Fibroblast of lung (primary cell): ENCODE measurements at places on chromosomes 6 and 20. TPM values are rescaled to one million over a fixed set of nuclear protein-coding genes. Genes with fewer than 3 reads are reported as not detected.
A peak's percentile ranks its signal among the peaks of the same experiment; 100 is the strongest.

GRCh38 chr6:23828861-23829260 lies 297.2 kb upstream of the NRSN1 start:
- no peak overlapping the region for H3K27ac ChIP-seq
- H3K36me3 ChIP-seq, result no peaks in the 10 kb centered on the region
- no peaks in the 10 kb centered on the region for H3K27me3 ChIP-seq

DNA sequence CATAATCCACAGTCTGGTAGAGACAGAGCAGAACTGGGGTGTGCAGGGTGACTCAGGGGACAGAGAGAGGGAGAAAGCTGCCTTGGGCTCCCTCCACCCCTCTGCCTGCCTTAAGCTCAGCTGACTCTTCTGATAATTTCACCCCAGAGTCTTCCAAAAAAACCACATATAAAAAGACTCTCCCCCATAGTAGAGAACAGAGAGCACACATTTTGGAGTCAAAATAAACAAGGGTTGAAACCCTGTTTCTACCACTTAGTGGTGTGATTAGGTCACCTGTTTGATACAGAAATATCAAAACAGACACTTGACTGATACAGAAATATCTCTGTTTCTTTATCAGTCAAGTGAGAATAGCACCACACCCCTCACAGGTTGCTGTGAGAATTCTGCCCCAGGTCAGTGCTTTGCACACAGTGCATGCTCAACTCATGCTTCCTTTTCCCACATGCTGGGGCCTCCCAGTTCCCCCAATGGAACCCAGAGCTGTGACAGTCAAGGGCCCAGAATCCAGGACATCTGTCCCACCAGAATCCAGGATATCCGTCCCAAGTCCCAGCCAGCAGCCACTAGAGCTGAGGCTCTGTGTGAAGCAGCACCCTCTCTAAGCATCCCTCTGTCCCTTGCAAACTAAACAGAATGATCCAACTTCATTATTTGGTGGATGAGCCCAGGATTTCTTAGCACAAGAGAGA lies 1.2 kb downstream of the TREML2 start:
- no peaks in the 10 kb centered on the region for H3K27me3 ChIP-seq
- no peak overlapping the region for H3K27ac ChIP-seq
- no peak for DNase-seq
- no peaks in the 10 kb centered on the region for H3K36me3 ChIP-seq
- H3K4me1 ChIP-seq, result no peaks in the 10 kb centered on the region

Gene GABBR1
- polyA plus RNA-seq, result 8.7 and 10.9 TPM in 2 replicates

Gene ISM1
- 0.10 and 0.15 TPM in 2 replicates for polyA plus RNA-seq

DNA sequence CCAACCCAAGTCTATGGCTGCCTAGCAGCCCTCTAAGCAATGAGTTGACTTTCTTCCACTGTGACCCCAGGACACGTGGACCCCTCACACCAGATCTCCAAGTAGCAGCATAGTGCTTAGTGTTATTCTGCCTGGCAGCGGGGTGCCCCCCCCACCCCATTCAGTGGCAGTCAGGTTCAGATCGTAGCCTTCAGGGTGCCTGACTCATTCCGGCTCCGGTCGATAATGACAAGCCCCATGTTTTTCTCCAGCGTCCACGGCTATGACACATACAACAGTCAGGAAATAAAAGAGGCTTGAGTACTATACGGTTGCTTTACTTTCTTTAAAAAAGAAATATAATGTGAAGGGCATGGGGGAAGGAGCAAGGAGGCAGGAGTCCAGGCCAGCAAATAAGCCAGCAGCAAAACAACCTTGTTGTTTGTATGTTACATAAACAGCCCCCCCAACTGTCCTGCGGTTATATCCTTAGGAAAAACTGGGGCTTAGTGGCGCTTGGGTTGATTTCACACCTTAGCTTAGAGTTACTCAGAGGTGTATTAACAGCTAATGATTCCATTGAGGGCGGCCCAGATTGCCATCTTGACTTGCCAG lies 23.1 kb downstream of the GNAS start:
- no peaks in the 10 kb centered on the region for H3K36me3 ChIP-seq
- H3K4me1 ChIP-seq, result no peaks in the 10 kb centered on the region
- peaks cover 2% of the 10 kb centered on the region for H3K27me3 ChIP-seq
- no peak overlapping the region for H3K27ac ChIP-seq
- DNase-seq, result peak; percentile 76

GRCh38 chr6:112330071-112330878 lies 16.9 kb upstream of the RFPL4B start:
- H3K27ac ChIP-seq, result no peak overlapping the region
- peaks cover 13% of the 10 kb centered on the region for H3K4me1 ChIP-seq
- H3K4me3 ChIP-seq, result no peak overlapping the region
- H3K36me3 ChIP-seq, result no peaks in the 10 kb centered on the region
- H3K27me3 ChIP-seq, result no peaks in the 10 kb centered on the region
